CD4-positive, alpha-beta memory T cell (primary cell): ENCODE measurements at places on chromosomes 4 and X. TPM values are rescaled to one million over a fixed set of nuclear protein-coding genes. Genes with fewer than 3 reads are reported as not detected.

DNA sequence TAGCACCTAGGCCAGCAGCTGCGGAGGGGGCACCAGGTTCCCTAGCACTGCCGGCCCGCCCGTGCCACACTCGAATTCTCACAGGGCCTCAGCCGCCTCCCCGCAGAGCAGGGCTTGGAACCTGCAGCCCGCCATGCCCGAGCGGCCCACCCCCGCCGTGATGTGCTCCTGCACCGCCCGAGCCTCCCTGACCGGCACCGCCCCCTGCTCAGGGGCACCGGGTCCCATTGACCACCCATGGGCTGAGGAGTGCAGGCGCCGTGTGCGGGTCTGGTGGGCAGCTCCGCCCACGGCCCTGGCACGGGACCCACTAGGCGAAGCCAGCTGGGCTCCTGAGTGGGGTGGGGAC lies 35.4 kb upstream of the ENPP6 start:
- H3K4me3 ChIP-seq: no peak overlapping the region
- H3K27me3 ChIP-seq: no peaks in the 10 kb centered on the region
- H3K4me1 ChIP-seq: no peaks in the 10 kb centered on the region
- no peak overlapping the region for H3K27ac ChIP-seq
- DNase-seq: no peak
- no peaks in the 10 kb centered on the region for H3K36me3 ChIP-seq

- H3K4me1 ChIP-seq: peaks cover 54% of the 10 kb centered on the region
- no peak overlapping the region for H3K27ac ChIP-seq
- H3K36me3 ChIP-seq: no peaks in the 10 kb centered on the region
- H3K27me3 ChIP-seq: no peaks in the 10 kb centered on the region
Measured at GRCh38 chrX:110315551-110315950, 2.3 kb downstream of the AMMECR1 start.

The UGT8 gene
- 0.17 TPM for total RNA-seq

The FATE1 gene
- total RNA-seq: not detected

The C1QTNF7 gene
- total RNA-seq: not detected

The NUDT10 gene
- total RNA-seq: not detected
